ENCODE measurements at places on chromosomes 4 and X.

GRCh38 chrX:75337525-75337924 is 63.6 kb downstream of the UPRT start:
- DNase-seq, result no peak

DNA sequence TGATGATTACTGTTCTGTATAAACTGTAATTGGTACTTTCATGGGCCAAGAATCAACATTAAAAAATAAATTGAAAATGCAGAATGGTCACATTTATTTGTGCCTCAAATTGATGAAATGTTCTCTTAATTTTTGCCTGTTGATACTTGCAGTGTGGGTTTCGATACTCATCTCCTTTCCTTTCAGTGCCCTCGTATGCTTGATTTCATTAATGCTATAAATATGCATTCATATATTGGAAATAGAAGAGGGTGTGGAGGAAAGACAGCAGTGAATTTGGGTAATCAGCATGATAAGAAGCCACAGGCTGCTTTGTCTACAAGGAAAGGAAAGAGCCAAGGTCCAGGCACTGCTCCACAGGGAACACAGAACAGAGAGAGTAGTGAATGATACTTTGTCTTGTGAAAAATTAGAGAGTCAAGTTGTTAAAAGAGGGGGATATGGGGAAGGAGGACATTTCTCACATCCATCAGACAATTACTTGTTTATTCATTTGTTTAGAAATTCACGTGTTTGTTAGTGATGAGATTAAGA is 1.0 kb upstream of the DDX60 start:
- DNase-seq, result no peak

GRCh38 chr4:110019153-110019552 is 106.5 kb downstream of the EGF start:
- DNase-seq, result no peak

DNA sequence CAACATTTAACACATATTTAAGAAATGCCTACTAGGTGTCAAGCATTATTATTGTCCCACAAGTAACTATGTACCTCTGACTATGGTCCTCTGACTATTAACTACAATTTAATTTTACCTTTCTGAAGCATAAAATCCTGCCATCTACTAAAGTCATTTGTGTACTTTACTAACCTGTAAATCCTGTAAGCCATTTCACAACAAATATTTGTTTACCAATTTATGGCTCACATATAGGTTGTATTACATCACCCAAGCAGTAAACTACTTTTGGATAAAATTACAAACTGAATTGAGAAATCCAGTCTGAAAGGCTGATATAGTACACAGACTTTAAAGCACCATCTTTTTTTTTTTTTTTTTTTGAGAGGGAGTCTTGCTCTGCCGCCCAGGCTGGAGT is 43.8 kb downstream of the CNGA1 start:
- DNase-seq, result no peak

DNA sequence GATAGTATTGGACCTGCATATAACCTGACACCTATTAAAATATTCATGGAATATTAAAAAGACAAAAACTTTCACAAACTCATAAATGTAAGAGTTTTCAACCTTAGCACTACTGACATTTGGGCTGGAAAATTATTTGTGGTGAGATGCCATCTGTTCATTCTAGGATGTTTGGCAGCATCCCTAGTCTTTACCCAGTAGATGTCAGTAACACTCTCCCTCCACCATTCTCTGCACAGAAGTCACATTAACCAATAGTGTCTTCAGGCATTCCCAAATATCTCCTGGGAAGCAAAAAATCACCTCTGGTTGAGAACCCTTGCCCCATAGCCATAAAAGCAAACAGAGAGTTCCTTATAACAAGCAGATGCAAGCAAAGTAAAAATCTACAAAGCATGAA is 41.4 kb upstream of the NDST4 start:
- no peak for DNase-seq

DNA sequence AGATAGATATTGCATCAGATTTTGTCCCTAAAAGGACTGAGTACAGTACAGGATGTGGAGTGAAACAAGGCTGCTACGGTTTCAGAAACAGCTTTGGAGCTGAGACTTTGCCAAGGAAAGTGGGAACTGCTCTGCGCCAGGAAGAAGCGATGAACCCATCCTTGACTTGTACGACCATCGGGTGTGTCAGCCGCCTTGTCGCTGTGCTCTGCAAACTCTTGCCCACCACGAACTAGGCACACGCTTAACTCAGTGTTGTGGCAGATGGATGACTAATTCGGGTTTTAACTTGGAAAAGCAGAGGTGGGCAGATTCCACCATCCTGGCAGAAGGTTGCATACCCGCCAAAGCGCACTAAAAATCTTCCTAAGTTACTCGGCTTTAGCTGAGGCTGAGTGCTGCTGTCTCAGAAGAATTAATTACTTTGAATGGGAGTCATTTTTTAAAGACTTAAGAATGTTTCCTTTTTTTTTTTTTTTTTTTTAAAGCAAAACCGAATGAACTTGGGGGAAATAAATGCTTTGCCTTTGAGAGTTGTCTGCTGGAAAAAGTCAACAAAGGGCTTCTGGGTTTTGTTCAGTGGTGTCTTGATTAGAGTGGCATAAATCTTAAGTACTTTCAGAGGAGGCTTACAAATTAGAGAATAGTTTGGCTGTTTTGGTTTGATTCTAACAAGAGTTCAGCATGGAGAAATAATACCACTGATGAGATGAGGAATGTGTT is 69.5 kb downstream of the SHROOM2 start:
- DNase-seq, result no peak

GRCh38 chr4:98951710-98952109 is 22.8 kb upstream of the EIF4E start:
- no peak for DNase-seq

- DNase-seq, result no peak
Observed at GRCh38 chrX:2583194-2584162, 82.7 kb upstream of the DHRSX start.

GRCh38 chrX:23062359-23062758 is 62.6 kb downstream of the DDX53 start:
- DNase-seq, result no peak

DNA sequence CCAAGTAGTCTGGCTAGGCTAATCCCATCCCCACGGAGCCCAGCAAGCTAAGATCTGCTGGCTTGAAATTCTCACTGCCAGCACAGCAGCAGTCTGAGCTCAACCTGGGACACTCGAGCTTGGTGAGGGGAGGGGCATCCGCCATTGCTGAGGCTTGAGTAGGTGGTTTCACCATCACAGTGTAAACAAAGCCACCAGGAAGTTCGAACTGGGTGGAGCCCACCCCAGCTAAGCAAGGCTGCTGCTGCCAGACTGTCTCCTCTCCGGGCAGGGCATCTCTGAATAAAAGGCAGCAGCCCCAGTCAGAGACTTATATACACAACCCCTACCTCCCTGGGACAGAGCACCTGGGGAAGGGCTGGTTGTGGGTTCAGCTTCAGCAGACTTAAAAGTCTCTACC is 639.6 kb downstream of the IQCM start:
- DNase-seq, result no peak

DNA sequence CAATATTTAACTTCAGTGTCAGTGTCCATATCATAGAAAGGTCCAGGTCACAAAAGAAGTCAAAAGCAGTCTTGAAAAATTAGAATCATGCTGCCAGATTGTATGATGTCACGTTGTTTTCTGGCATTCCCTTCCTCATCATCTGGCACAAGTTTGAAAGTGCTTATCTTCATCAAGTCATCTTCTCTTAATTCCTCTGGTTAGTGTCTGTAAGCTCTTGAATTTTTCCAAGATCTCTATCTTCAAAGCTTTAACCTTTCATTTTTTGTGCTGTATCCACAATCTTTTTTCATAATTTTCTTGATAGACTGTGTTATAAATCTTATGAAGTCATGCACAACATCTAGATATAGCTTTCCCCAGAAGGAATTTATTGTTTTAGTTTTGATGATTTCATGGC is 682.7 kb upstream of the AADAT start:
- no peak for DNase-seq

- DNase-seq, result no peak
Observed at GRCh38 chrX:145609951-145610511, 207.6 kb upstream of the SLITRK2 start.

DNA sequence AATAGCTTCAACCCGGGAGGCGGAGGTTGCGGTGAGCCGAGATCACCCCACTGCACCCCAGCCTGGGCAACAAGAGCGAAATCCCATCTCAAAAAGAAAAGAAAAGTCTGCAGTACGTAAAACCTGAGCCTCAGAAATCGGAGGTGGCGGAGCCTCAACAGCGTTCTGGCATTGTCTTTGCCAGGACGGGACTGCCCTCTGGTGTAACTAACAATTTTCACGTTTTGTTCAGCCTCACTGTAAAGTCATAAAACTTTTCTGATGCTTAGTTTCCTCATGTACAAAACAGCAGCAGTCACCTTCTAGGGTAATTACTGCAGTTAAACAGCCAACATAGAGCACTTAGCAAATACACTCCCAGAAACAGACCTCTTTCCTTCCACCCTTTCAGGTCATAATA is 121.7 kb downstream of the RBM47 start:
- DNase-seq, result no peak
